CD4-positive, alpha-beta T cell treated with Interferon alpha-2 for 1 hour (primary cell): ENCODE measurements at places on chromosomes 4 and X.

GRCh38 chr4:104942990-104943743, 203.5 kb upstream of the TET2 start:
- peak; percentile 26 for DNase-seq

- DNase-seq: no peak
Measured at GRCh38 chr4:1767061-1767769, 25.9 kb upstream of the FGFR3 start.

DNA sequence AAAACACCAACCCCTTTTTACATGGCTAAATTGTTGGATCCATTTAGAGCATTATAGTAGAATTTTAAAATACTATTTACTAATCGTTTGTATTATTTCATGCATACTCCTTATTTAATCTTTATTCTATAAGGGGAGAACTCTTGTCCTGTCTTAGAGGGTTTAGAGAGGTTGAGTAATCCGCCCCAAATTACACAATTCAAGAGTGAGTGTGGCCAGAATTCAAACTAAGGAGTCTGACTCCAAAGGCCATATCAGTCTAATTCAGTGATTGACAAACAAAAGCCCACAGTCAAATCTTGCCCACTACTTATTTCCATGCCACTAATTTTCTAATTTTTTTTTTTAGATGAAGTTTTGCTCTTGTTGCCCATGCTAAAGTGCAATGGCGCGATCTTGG, 33.7 kb upstream of the NEIL3 start:
- DNase-seq: no peak

DNA sequence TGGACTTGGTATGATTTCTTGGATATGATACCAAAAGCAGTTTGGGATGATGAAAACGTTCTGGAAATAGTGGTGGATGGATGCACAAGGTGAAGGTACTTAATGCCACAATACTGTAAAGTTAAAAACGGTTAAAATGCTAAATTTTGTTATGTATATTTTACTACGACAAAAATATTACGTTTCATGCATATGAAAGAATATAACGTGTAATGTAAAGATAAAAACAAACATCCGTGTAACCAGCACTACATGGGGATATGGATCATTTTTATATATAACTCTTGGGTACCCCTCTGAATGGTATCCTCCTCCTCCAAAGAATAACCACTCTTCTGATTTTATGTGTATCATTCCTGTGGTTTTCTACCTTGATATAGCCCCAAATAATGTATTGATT, 862 bp upstream of the CENPU start:
- no peak for DNase-seq

- no peak for DNase-seq
Measured at GRCh38 chrX:134715930-134716619, 57.8 kb upstream of the PLAC1 start.

DNA sequence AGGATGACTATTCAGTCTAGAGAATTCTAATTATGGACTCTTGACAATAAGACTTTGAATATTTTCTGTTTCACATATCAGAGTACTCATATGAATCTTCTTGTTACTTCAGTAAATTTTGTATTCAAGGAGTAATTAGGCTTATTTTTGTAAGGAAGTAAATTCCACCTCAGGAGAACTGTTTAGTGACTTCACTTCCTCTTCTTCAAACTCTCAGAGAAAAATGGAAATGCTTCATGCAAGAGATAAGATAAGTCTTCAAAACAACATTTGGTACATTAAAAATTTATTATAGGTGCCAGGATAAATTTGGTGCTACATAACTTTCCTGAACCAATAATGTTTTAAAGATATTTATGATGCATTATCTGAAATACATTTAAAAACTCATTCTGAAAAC, 1421.9 kb downstream of the PCDH7 start:
- DNase-seq: no peak

GRCh38 chr4:11418610-11419009, 10.1 kb downstream of the HS3ST1 start:
- peak; percentile 24 for DNase-seq

- DNase-seq: no peak
Measured at GRCh38 chr4:37765741-37766140, 60.7 kb upstream of the PGM2 start.

- DNase-seq: no peak
Measured at GRCh38 chr4:186762361-186762760, 38.7 kb upstream of the FAT1 start.

DNA sequence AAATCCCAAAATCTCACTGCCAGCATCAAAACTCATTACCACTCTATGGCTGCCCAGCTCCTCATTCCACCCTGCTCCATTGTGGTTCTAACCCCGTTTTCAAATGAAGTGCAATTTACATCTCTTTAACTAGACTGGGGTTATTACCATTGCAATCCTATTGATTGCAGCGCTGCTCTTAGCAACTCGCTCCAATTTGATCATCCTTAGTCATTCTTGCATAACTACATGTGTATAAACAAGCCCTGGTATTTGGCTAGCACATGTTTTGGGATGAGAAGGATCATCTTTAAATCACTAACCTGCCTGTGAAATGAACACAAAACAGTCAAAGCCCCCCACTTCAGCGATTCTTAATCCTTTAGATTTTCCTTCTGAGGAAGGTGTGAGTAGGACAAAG, 340.1 kb upstream of the PPARGC1A start:
- no peak for DNase-seq

DNA sequence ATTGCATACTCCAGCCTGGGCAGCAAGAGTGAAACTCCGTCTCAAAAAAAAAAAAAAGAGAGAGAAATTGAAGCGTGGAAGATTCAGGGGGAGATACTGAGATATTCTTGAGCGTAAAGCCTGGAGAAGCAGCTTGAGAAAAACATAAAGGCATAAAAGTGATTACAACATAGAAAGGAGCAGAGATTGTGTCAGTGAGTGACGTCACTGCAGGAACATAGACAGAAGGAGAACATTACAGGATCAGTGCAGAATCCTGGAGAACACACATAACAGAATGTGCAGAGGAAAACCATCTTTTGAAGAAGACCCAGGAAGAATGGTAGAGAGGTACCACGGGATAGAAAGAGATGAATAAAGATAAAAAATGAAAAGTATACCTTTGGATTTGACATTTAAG, 147.0 kb downstream of the APBB2 start:
- DNase-seq: no peak

DNA sequence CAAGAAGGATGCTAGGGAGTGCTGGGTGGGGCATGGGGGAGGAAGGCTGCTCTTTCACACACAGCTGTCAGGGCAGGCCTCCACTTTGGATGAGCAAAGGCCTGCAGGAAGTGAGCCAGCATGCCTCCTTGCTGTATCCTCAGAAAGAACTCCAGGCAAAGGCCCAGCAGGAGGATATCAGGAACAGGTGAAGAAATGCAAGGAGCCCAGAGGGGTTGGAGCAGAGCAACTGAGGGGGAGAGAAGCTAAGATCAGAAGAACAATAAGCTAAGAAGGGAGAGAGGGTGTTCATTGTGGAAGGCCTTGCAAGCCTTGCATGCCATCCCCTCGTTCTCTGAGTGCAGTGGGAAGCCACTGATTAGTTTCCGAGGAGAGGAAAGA, 115.1 kb downstream of the CAMK2D start:
- no peak for DNase-seq
